Testis (tissue), 5 donors: ENCODE measurements at places on chromosomes 3 and 15. TPM values are rescaled to one million over a fixed set of nuclear protein-coding genes. Genes with fewer than 3 reads are reported as not detected.

Gene KBTBD8
- total RNA-seq: 10.0 TPM

Gene CHRFAM7A
- total RNA-seq: 27.1 TPM

Gene CCDC39
- total RNA-seq: 3.5 TPM

Gene TMC3
- total RNA-seq: 0.16 TPM

Gene GPR149
- total RNA-seq: 0.31 TPM

Gene HIGD2B
- 2.2 TPM for total RNA-seq

Gene CPLX3
- total RNA-seq: 3.7 TPM

DNA sequence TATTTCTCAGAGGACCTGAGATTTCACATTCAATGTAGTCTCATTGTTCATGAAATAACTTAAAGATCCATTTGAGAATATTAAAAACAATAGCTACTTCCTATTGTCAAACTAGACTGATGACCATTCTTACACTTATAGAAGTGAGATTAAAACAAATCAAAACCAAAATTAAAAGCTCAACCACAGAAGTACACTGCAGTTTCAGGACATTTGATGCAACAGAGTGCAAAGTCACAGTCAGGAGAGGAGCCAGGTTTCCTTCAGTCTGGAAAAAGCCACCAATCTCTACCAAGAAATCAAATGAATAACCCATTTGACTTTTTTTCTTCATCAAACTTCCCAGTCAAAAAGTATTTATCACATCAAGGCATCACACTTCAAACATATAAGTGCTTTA lies 5.5 kb downstream of the CCPG1 start:
- H3K4me3 ChIP-seq: no peak overlapping the region
- H3K27me3 ChIP-seq: no peaks in the 10 kb centered on the region
- no peaks in the 10 kb centered on the region for H3K36me3 ChIP-seq
- no peak overlapping the region for H3K27ac ChIP-seq
- no peak for DNase-seq

DNA sequence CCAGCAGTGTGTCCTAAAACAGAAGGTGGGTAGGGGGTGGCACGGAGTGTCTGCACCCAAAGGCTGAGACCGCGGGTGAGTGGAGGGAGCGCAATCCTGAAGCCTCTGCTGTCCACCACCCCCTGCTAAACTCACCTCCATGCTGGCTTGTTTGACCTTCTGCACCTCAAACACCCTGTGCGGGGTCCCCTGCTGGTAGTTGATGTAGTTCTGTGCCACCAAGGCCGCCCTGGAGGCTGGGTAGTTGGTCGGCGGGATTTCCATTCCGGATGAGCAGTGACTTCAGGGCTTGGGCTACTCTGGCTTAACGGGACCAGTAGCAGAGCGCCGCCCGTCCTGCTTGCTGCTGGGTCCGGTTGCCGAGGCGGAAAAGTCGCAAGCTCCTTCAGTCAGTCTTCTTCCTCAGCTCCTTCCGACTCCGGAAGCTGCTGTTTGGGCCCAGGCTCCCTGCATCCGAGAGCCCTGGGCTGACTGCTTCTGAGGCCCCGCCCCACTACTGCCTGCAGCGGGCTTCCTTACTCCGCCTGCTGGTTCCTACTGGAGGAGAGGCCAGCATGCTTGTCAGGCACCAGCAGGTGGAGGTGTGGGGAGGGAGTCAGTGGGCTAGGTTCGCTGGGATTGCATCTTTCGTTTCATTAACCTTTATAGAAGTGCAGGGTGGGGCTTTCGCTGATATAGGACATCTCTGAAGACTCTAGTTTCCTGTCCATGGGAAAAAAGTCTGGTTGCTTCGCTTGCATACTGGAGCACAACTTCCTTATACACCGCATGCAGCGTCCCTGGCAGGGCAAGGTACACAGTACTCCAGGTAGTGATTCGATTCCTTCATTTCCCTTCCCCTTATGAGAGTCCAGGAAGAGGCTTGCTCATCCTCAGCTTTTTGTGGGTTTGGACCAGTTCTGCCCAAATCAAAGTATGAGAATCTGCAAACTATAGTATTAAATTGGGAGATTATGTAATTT lies at the start of gene LXN:
Gene LXN (minus strand): TSS at position 434 of the 962 bp plus-strand sequence. CDS start 170 bp downstream, at position 264.
- no peaks in the 10 kb centered on the region for H3K27me3 ChIP-seq
- no peaks in the 10 kb centered on the region for H3K4me1 ChIP-seq
- H3K27ac ChIP-seq: no peak within 1 kb of the TSS
- DNase-seq: peak; percentile 85
- H3K36me3 ChIP-seq: no peaks in the 10 kb centered on the region
- peak within 1 kb of the TSS; percentile 45 for H3K4me3 ChIP-seq

GRCh38 chr15:53716909-53717876 lies 42.3 kb downstream of the WDR72 start:
- no peaks in the 10 kb centered on the region for H3K36me3 ChIP-seq
- no peaks in the 10 kb centered on the region for H3K4me1 ChIP-seq
- DNase-seq: no peak
- H3K4me3 ChIP-seq: no peak overlapping the region

DNA sequence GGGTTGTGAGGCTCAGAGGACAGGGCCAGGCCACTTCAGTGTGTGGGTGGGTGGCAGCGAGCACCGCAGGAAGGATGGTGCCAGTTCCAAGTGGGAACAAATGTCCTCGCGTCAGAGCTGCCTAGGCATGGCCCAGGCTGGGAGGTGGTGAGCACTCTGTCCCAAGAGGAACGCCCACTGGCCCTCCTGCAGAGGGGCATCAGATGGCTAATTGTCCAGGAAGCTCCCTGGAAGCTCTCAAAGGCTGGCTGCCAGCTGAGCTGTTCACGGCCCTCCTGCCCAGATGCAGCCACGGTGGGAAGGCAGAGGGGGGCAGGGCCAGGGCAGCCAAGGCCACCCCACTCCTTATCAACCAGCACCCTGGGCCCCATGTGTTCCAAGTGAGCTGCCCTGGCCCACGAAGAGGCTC lies 55.2 kb downstream of the IQSEC1 start:
- H3K27ac ChIP-seq: peak overlapping the region; percentile 24
- no peak overlapping the region for H3K4me3 ChIP-seq
- peak; percentile 46 for DNase-seq
- H3K4me1 ChIP-seq: peaks cover 20% of the 10 kb centered on the region
- no peaks in the 10 kb centered on the region for H3K36me3 ChIP-seq

DNA sequence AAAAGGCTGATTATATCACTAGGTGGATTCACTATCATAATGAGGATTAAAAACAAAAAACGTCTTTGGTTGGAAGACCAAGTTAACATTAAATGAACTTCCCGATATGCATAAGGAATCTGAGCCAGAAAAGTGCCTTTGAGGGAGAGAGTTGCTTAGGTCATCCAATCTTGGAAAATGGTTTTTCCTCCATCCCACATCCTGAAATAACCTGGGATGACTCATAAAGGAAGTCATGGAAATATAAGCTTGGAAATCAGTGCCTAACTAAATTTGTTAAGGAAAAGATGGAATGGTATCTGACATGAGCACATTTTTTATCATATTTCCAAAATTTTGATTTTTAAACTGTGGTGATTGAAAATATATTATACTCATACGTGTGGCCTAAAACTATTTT lies 66.0 kb downstream of the KBTBD8 start:
- no peaks in the 10 kb centered on the region for H3K4me1 ChIP-seq
- H3K36me3 ChIP-seq: no peaks in the 10 kb centered on the region
- H3K4me3 ChIP-seq: no peak overlapping the region
- H3K27me3 ChIP-seq: no peaks in the 10 kb centered on the region
- no peak overlapping the region for H3K27ac ChIP-seq
- DNase-seq: no peak

- H3K27me3 ChIP-seq: no peaks in the 10 kb centered on the region
- no peak overlapping the region for H3K27ac ChIP-seq
- no peak for DNase-seq
- H3K4me3 ChIP-seq: no peak overlapping the region
- peaks cover 11% of the 10 kb centered on the region for H3K4me1 ChIP-seq
These were observed 13.0 kb upstream of the APOD start for GRCh38 chr3:195596765-195597171.

- no peaks in the 10 kb centered on the region for H3K4me1 ChIP-seq
- H3K27me3 ChIP-seq: no peaks in the 10 kb centered on the region
- DNase-seq: no peak
- no peak overlapping the region for H3K4me3 ChIP-seq
- no peaks in the 10 kb centered on the region for H3K36me3 ChIP-seq
These were observed 361.1 kb downstream of the MCTP2 start for GRCh38 chr15:94592495-94592894.

- no peak overlapping the region for H3K27ac ChIP-seq
- H3K36me3 ChIP-seq: no peaks in the 10 kb centered on the region
- no peaks in the 10 kb centered on the region for H3K27me3 ChIP-seq
These were observed 47.7 kb downstream of the RPLP1 start for GRCh38 chr15:69500339-69500738.

DNA sequence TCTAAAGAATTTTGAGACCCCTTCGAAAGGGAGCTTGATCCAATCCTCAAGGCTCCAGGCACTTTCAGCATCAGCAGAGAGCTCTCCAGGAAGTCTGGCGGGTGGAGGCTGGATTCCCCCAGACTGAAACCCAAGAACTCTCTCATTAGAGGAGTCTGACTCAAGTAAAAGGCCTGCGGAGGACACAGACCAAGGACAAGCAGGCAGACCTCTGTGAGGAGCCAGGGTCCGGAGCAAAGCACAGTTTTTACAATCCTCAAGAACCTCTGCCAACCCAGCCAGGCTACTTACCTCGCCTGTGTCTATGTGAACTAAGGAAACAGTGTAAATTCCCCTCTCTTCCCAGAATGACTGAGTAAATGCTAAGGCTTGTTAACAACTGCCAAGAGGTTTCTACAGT lies 86.2 kb downstream of the FBN1 start:
- no peak overlapping the region for H3K4me3 ChIP-seq
- H3K27ac ChIP-seq: peak overlapping the region; percentile 55
- H3K4me1 ChIP-seq: peaks cover 12% of the 10 kb centered on the region
- H3K27me3 ChIP-seq: no peaks in the 10 kb centered on the region

DNA sequence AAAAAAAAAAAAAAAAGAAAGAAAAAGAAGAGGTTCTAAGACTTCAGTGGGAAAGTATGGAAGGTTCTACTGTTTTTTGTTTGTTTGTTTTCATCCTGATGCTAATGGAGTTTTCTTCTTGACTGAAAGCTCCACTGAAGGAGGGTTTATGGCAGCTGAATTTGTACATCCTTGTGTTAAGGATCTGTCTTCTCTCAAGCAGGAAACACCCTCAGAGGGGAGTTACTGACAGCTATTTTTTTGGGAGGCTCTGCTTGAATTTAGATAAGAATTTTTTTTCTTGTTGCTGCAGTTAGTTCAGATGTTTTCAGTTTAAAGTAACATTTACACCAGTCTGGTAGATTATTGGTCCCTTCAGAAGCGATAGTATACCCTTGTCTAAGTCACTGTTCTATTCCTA lies 325.3 kb downstream of the ROBO2 start:
- H3K27ac ChIP-seq: no peak overlapping the region
- H3K4me3 ChIP-seq: no peak overlapping the region
- DNase-seq: no peak
- H3K36me3 ChIP-seq: no peaks in the 10 kb centered on the region
- H3K4me1 ChIP-seq: no peaks in the 10 kb centered on the region

GRCh38 chr3:64884536-64884935 lies 196.7 kb upstream of the ADAMTS9 start:
- H3K4me3 ChIP-seq: no peak overlapping the region
- H3K36me3 ChIP-seq: no peaks in the 10 kb centered on the region
- DNase-seq: no peak
- peak overlapping the region; percentile 41 for H3K27ac ChIP-seq
- no peaks in the 10 kb centered on the region for H3K27me3 ChIP-seq
- H3K4me1 ChIP-seq: no peaks in the 10 kb centered on the region

GRCh38 chr3:133237380-133237779 lies 162.5 kb upstream of the BFSP2 start:
- H3K4me3 ChIP-seq: no peak overlapping the region
- no peak overlapping the region for H3K27ac ChIP-seq
- no peak for DNase-seq
- H3K27me3 ChIP-seq: no peaks in the 10 kb centered on the region

- no peaks in the 10 kb centered on the region for H3K4me1 ChIP-seq
- no peaks in the 10 kb centered on the region for H3K27me3 ChIP-seq
- no peak for DNase-seq
- no peak overlapping the region for H3K27ac ChIP-seq
- no peak overlapping the region for H3K4me3 ChIP-seq
These were observed 473.6 kb downstream of the ROBO2 start for GRCh38 chr3:77513542-77513941.

DNA sequence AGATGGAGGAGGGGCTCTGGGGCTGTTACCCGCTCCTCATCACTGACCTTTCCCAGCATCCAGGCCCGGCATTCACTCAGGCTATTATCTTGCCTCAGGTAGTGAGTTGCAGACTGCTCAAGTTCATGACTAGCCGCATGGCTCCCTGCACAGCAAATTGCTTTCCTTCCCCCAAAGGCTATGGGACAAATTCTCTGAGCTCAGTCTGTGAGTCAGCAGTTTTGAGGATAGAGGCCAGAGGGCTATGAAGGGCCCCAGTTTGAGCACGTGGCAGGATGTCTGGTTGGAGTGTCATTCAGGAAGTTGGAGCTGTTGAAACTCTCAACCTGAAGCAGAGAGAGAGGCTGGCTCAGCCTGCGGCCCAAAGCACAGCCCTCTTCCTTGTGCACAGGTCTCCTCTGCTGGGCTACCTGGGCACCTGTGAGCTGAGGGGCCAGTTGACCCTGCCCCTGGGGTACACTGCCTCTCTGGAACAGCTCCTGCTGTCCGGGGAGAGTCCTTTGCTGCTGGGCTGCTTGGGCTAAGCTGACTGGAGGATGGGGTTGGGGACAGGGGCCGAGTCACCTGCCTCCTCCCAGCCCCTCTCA lies 7.9 kb downstream of the FAH start:
- H3K27ac ChIP-seq: no peak overlapping the region
- no peak for DNase-seq
- no peaks in the 10 kb centered on the region for H3K36me3 ChIP-seq
- peaks cover 15% of the 10 kb centered on the region for H3K4me1 ChIP-seq
- no peak overlapping the region for H3K4me3 ChIP-seq

DNA sequence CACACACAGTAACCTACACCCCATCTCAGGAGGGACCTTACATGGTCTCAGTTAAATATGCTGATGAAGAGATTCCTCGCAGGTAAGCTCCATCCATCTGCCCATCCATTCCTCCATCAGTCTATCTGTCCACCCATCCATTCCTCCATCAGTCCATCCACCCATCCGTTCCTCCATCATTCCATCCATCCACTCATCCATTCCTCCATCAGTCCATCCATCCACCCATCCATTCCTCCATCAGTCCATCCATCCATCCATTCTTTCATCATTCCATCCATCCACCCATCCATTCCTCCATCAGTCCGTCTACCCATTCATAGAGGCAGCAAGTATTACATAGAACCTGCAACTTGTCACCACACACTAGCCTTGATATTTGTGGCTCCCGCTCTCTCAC lies 77.9 kb downstream of the DNASE1L3 start:
- DNase-seq: no peak
- H3K27me3 ChIP-seq: no peaks in the 10 kb centered on the region
- H3K4me1 ChIP-seq: no peaks in the 10 kb centered on the region
- H3K27ac ChIP-seq: no peak overlapping the region

GRCh38 chr15:40150163-40150925 lies 10.5 kb upstream of the BUB1B start:
- no peaks in the 10 kb centered on the region for H3K36me3 ChIP-seq
- no peak for DNase-seq
- no peaks in the 10 kb centered on the region for H3K27me3 ChIP-seq
- no peak overlapping the region for H3K4me3 ChIP-seq
- H3K4me1 ChIP-seq: no peaks in the 10 kb centered on the region
- no peak overlapping the region for H3K27ac ChIP-seq
